ENCODE measurements at places on chromosomes 16 and 17.

DNA sequence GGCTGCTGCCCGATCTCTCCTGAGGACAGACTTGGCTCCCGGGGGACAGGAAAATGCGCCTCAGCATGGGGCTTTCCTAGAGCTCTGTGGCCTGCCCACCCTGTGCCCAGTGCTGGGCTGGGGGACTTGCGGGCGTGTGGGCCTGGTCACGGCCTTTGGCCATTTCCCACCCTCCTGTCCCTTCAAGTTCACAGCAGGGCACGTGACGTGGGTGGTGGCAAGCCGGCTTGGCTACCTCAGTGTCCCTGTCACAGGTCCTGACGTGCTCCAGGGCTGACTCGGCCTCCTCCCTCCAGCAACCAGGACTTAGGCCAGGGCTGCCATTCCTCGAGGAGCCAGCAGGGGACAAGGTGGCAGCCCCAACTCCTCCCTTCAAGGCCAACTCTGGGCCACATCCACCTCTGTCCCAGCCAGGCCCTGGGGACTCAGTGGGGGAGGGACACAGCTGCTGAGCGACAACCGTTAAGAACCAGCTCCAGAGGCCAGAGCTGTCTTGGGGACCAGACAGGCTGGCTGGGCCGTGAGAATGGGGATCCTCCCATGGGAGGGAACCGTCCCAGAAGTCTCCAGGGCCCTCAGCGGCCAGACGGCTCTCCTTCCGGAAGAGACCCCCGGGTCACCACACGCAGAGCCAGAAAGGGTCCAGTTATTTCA is 981 bp upstream of the UNC13D start:
- DNase-seq = no peak

DNA sequence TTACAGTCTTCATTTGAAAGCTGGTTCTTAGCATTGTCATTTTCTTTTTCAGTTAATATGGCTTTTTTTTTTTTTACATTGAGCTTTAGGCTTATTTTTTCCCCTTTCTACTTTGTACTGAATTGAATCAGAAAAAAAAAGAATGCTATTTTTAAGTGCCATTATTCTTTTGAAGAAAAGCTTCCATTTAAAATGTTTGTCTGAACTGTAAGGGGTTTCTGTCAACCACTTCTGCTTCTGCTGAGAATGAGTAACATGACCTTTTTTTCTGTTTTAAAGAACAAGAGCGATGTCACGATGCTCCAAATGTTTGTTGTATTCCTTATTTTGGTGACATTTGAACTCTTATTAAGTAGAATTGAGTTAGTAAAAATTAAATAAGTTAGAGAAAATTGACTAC is 50.0 kb downstream of the MRTFB start:
- no peak for DNase-seq

DNA sequence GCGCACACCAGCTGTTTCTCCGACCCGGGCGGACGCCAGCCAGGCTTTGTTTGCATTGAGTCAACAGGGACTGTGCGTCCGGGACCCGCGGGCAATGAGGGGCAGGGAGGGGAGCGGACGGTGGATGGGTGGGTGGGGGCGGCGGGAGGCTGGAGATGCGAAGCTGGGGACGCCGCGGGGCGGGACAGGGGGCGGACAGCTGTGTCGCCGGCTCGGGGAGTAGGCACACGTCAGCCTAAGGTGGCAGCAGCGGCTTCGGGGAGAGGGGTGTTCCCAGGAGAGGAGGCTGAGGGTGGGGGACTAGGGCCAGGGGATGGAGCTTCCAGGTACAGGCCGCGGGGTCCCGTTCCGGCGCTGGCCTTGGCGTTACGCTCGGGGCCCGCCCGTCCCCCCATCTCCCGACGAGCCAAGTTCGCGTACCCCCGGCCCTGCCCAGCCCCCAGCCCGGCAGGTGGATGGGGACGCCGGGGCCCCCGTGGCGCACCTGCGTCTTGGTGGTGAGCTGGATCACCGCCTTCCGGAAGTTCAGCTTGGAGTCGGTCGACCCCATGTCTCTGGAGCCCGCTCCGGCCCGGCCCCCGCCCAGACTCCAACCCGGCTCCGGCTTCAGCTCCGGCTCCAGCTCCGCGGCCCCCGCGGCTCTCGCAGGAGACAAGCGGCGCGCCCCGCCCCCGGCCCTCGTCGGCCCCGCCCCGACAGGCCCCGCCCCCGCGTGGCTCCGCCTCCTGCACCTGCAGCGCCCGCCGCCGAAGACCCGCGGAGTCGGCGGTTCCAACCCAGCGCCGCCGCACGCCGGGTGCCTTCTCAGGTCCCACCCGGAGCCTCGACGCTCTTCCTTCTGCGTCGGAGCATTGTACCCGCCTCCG is at the start of gene HID1:
Gene HID1 (minus strand): TSS at position 653 of the 866 bp plus-strand sequence. CDS start 103 bp downstream, at position 550.
- DNase-seq = peak; percentile 58

- DNase-seq = no peak
These were observed 17.0 kb upstream of the ITGAE start for GRCh38 chr17:3817851-3818605.

GRCh38 chr17:11780621-11781020 is 182.4 kb downstream of the DNAH9 start:
- DNase-seq = no peak

- DNase-seq = no peak
These were observed 36.6 kb downstream of the UBE2G1 start for GRCh38 chr17:4329838-4330237.

- DNase-seq = no peak
These were observed 4.4 kb upstream of the TMEM204 start for GRCh38 chr16:1528921-1529537.

GRCh38 chr16:68961778-68962402 is 118.6 kb downstream of the TANGO6 start:
- no peak for DNase-seq

GRCh38 chr17:9977180-9977575 is 72.1 kb upstream of the RCVRN start:
- DNase-seq = no peak

- no peak for DNase-seq
These were observed 51.1 kb downstream of the SRCIN1 start for GRCh38 chr17:38554430-38555350.

GRCh38 chr17:64496348-64496785 is 487 bp downstream of the POLG2 start:
- no peak for DNase-seq

DNA sequence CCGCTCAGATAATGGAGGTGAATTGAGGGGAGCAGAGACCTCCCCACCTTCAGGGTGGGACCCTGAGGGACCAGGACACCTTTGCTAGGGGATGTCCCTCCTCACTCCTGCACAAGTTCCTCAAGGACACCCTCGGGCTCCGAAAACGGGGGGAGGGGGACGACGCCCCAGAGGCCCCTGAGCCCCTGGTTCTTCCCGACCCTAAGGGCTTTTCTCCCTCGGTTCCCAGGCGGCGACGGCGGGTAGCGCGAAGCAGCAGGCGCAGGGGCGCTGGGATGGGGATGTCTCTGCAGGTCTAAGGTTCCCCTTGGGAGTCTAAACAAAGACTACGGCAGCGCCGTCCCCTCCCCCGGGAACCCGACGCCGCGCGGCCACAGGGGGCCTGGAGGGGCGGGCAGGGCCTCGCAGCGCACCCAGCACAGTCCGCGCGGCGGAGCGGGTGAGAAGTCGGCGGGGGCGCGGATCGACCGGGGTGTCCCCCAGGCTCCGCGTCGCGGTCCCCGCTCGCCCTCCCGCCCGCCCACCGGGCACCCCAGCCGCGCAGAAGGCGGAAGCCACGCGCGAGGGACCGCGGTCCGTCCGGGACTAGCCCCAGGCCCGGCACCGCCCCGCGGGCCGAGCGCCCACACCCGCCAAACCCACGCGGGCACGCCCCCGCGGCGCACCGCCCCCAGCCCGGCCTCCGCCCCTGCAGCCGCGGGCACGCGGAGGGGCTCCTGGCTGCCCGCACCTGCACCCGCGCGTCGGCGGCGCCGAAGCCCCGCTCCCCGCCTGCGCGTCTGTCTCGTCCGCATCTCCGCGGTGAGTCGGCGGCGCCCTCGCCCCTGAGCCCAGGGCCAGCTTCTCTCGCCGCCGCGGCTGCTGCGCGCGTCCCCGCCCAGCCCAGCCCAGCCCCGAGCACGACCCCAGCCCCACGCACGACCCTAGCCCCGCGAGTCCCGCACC is 36.7 kb upstream of the NDRG4 start:
- no peak for DNase-seq

GRCh38 chr17:1058423-1059130 is 61.6 kb downstream of the TIMM22 start:
- no peak for DNase-seq

DNA sequence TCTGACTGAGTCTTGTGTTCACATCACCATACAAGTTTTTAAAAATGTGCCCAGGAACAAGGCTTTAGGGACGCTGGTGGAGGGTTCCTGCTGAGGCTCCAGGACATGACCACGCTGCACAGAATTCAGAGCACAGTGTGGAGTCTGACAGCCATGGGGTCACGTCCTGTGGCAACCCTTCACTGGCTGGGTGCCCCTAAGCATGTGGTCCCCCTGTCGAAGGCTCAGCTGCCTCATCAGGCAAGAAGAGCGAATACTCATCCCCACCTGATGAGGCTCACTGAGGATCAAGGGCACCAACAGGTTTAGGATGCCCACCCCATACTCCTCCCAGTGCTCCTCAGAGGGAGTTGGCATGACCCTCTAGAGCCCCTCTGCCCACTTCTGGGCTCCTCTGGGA is 5.9 kb downstream of the PNMT start:
- DNase-seq = no peak

DNA sequence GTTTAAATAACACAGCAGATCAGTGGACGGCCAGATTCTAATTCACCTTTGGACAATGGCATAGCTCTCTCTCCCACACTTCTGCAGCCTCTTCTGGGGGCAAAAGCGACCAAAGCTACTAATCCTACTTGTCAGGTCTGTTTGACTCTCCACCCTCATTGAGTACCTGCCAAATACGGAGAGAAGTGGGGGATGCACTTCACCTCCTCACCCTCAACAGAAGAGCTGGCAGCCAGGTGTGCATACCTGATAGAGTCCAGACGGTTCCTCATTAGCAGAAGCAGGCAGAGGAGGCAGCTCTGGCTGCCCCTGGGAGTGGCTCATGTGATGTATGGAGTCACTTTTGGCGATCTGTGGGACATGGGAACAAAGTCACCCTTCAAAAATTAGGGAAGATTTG is 4.9 kb downstream of the DNAH3 start:
- no peak for DNase-seq

DNA sequence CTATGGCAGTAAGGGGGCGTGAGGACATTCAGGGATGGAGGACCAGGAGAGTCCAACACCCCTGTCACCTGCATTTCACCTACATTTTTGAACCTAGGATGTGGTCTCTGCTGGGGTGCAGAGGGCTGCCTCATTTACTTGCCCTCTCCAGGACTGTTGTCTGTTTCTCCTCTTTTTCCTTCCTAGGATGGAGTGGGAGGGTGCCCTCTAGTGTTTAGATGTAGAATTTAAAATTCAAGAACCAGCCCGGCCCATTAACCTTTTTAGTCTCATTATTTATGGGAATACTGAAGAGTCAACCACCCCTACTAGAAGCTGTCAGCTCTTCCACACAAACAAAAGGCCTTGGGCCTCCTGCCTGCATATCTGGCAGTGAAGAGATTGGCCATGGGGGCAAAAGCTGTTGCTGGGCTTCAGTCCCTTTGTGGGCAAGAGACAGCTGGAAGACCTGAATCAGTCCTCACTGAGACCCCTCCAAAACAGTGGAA is 2.5 kb upstream of the STARD3 start:
- no peak for DNase-seq

DNA sequence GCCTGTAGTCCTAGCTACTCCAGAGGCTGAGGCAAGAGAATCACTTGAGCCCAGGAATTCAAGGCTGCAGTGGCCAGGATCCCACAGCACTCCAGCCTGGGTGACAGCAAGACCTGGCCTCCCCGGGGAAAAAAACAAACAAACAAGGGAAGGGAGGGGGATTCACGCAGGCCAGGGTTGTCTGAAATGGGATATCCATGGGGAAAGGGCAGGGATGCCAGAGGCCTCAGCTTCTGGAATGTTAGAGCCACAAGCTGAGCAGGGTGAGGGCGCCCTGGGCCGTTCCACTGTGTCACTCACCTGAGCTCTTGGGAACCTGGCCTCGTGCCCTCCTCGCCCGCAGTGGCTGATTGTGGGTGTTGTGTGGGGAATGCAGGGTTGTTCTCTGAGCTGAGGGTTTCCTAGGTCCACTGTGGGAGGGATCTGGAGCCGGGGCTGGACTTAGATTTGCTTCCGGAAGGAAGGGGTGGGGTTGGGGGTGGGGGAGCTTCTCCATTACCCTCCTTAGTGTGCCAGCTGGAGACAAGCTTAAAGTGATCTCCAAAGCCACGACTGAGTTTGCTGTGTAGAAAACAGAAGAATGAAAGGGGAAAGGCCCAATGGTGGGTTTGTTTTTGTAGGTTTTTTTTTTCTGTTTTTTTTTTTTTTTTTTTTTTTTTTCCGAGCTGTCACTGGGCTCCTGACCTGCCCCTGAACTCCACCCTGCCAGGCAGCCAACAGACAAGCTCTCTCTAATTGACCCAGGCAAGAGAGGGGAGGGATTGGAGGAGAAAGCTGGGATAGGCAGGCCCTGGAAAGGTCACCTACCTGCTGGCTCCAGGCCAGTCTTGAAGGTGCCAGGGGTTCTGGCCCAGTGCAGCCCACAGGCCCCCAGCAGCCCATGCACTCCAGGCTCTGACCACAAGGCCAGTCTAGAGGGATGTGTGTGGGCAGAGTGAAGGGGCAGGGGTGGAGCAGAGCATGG is at the start of gene SULT1A1:
Gene SULT1A1 (minus strand): TSS at position 414 of the 964 bp plus-strand sequence. CDS start 1,189 bp downstream, outside the sequence.
- DNase-seq = no peak

DNA sequence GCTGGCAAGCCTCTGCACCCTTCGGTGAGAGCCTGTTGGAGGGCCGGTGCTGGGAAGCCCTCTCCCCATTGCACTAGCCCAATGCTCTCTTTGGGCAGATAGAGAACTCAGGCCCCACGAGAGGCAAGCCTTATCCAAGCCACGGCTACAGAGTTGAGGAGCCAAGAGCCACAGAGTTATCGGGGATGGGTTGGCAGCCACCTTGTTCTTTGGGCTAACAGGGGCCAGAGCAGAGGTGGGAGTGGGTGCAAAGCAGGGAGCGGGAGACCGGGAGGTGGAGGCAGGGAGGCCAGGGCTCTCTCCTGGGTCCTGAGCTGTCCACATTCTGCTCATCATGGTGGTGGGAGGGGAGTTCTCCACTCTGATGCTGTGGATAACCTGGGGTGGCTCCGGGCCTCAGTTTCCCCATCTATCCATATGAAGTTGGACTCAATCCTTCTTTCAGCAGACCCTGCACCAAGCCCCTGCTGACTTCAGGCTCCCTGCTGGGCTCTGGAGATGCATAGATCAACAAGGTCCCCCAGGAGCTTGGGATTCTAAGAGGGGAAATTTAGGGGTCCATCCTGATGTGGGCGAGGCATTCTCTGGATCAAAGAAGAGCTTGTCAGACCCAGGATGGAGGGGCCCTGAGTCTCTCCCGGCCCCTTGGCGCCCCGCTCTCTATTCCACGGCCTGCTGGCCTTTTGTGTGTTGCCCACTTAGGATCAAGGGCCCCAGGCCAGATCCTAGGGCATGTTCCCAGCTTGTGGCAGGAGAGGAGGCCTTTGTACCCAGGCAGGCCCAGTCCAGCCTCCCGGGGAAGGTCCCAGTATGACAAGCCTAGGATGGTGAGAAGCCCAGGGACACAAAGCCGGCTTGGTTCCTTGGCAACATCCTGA is 557 bp upstream of the CX3CL1 start:
- no peak for DNase-seq

DNA sequence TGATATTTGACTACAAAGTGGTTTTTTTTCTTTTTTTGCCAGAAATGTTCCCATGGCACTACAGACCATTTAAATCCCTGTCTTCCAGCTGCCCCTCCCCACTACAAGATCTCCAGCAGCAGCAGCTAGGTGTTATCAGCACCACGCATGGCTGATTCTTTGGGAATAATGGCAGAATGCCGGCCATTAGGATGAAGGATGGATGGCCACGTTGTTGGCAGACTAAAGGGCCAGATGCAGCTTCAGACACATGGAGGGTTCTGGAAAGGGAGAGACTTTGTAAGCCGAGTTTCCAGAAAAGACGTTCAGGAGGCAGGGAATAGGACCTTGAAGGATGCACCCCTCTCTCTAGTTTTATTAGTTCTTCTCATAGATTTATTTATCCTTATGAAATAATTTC is 10.3 kb upstream of the MED9 start:
- DNase-seq = no peak

Data from stimulated activated CD8-positive, alpha-beta memory T cell treated with anti-CD3 and anti-CD28 coated beads, Interleukin-4, amount 100 ng/mL, for 4 hours (primary cell).